ENCODE measurements at places on chromosomes 4 and X. TPM values are rescaled to one million over a fixed set of nuclear protein-coding genes. Genes with fewer than 3 reads are reported as not detected.

BGN gene
- total RNA-seq = 193 TPM

DNA sequence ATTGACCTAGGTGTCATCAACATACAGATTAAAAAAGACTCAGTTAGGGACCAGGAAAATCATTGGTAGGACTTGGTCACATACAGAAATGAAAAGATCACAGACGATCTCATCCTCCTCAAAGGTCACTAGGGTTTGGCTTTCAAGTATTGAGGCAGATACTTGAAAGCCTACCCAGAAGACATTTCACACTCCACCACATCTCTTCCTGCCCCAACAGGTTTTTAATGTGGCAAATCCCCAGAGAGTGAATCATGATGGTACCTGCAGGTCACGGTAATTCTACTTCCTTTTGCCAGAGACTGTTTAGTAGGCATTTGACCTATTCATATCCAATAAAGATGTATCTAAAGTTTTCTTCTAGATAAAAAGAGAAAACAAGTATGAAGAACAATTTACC lies 44.1 kb downstream of the INPP4B start:
- no peak for DNase-seq

DNA sequence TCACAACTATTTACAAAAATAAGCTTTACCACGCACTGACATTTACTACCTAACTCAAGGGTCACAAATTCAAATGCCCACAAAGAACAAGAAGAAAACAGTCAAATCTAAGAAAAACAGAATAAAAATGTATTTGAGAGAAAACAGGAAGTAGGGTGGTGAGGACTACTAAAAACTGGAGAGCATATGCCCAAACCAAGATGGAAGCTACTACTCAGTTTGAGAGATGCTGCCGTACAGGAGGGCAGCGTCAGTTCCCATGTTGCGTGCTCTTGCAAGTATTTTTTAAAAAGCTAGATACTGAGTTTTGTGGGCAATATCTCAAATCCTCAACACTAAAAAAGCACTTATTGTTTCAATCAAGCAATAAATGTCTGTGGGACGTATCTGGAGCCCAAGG lies 16.2 kb downstream of the HNRNPD start:
- DNase-seq = no peak

DACH2 gene
- not detected for total RNA-seq

DNA sequence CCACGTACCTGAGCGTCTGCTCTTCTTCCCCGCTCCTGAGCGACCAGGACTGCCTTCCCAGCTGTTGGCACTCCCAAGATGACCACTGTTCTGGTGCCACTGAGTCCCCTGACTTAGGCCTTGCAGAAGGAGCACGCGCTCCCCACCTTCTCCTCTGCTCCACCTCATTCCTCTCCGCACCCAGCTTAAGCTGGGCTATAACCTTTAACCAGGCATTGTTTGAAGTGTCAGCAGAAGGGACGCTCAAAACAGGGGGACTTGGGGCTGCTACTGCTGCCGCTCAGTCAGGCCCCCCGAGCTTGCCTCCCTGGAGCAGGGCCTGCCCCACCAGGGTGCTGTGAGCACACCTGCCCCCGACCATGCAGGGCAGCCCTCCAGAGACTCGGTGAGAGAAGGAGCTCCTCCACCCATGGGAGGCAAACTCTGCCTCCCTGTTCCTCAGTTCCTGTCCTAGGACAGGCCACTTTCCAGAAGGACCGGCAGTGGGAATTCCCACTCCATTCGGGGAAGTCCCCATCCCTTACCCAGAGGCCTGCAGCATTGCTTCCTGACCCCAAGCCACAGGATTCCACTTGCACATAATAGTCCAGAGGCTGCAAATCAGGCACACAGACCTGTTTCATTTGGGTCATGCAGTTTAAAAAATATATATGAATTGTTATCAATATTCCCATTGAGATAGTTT lies 99.7 kb upstream of the ENPP6 start:
- no peak for DNase-seq

GRCh38 chr4:10877076-10877475 lies 192.5 kb upstream of the CLNK start:
- DNase-seq = no peak

- no peak for DNase-seq
Observed at GRCh38 chrX:54411732-54412131, 28.5 kb upstream of the TSR2 start.

GRCh38 chr4:4990329-4990728 lies 28.9 kb downstream of the CYTL1 start:
- peak; percentile 46 for DNase-seq

GRCh38 chrX:111181951-111182350 lies 86.0 kb downstream of the PAK3 start:
- no peak for DNase-seq

- no peak for DNase-seq
Observed at GRCh38 chr4:157634057-157634456, 413.5 kb downstream of the GRIA2 start.

DNA sequence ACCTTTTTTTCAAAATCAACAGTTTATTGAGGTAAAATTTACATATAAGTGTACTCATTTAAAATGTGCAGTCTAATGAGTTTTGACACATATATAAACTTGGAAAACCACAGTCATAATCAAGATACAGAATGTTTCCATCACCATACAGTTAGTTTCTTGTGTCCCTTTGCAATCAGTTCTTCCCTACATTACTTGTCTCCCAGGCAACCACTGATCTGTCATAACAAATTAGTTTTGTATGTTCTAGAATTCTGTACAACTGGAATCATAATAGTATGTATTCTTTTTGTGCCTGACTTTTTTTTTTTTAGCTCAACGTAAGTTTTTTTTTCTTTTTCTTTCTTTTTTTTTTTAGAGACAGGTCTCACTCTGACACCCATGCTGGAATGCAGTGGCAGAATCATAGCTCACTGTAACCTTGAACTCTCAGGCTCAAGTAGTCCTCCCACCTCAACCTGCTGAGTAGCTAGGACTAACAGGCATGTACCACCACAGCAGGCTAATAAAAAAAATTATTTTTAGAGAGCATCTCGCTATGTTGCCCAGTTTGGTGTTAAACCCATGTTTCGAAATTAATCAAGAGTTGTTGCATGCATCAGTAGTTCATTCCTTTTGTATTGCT lies 26.9 kb downstream of the ARFIP1 start:
- DNase-seq = no peak
